Activated CD8-positive, alpha-beta memory T cell treated with anti-CD3 and anti-CD28 coated beads for 24 hours (primary cell): ENCODE measurements at places on chromosomes 2 and 18.
A peak's percentile ranks its signal among the peaks of the same experiment; 100 is the strongest.

GRCh38 chr2:19614066-19614465 lies 255.6 kb upstream of the OSR1 start:
- no peak for DNase-seq

GRCh38 chr2:201407265-201407664 lies 44.0 kb downstream of the TRAK2 start:
- DNase-seq = no peak

GRCh38 chr2:239767021-239767905 lies 257.9 kb downstream of the NDUFA10 start:
- DNase-seq = no peak

DNA sequence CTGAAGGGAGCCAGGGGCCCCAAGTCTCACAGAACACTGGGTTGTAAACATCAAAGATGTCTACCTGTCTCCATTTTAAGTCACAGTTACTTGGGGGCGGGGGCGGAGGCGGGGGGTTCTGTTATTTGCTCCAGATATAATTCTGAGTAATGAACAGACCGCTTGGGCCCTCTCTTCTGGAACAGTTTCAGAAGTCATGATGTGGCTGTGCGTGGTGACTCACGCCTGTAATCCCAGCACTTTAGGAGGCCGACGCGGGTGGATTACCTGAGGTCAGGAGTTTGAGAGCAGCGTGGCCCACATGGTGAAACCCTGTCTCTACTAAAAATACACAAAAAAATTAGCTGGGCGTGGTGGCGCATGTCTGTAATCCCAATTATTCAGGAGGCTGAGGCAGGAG lies 157.9 kb upstream of the APCDD1 start:
- no peak for DNase-seq

DNA sequence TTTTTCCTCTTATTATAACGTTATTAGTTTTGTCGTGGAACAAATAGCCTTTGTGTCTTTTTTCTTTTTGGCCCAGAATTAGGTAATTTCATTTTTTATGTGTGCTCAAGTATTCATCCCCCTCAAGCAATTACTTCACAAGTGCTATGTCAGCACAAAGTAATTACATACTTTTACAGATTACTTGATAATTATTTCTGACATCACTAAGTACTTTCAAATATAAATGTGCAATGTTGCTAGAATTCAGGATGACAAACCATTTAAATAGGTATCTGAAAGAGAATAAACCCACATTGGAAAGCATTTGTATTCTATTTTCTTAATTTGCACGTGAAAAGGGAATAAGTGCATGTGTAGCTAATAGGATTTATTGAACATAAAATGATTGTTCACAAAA lies 238.2 kb downstream of the CDH7 start:
- DNase-seq = no peak

DNA sequence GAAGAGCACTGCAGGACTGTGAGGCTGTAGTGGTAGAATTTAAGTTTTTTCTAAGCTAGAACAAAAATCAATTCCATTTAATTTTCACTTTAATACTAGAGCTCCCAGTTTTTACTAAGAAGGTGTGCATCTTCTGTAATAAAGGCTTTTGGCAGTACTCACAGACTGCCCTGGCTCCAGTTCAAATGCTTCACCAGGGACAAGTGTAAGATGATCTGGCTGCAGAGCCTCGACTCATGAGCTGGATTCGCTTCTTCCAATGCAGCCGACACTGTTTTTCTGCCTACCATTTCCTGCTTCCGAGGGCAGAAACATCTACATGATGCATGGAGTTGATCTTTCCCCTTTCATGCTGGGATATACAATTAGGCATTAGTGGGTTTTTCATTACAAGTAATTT lies 87.0 kb downstream of the FARSB start:
- DNase-seq = no peak

GRCh38 chr2:176477336-176477735 lies 208.1 kb downstream of the MTX2 start:
- DNase-seq = no peak

DNA sequence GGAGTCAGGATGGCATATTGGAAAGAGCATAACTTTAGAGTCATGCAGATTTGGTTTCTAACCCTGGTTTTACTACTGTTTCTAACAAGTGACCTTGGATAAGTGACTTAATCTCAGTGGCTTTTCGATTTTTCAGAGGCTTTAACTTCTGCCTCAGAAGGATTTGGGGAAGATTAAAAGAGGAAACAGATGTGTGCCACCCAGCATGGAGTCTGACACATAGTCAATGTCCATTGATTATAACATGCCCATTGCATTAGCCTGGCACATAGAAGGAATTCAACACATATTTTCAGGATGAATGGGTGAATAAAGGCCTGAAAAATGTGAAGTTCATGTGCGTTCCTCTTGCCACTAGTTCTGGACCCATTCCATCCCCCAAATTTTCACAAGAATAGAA lies 438.2 kb downstream of the EPHA4 start:
- no peak for DNase-seq

DNA sequence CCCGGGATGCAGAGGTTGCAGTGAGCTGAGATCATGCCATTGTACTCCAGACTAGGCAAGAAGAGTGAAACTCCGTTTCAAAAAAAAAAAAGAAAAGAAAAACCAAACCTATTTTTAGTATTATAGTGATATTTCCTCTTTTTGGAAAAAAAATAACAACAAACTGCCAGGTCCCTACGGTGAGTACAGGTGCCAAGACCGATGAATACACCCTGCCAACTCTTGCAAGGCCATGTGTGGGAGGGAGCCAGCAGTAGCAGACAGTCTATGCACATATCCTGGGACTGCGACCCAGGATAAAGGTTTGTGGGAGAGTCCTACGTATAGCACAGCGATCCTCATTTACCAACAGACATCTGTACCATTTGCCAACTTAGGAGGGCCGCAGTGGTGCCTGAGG lies 69.6 kb upstream of the DNMT3A start:
- no peak for DNase-seq

- no peak for DNase-seq
Measured at GRCh38 chr18:9914334-9914583, 443 bp downstream of the VAPA start.

DNA sequence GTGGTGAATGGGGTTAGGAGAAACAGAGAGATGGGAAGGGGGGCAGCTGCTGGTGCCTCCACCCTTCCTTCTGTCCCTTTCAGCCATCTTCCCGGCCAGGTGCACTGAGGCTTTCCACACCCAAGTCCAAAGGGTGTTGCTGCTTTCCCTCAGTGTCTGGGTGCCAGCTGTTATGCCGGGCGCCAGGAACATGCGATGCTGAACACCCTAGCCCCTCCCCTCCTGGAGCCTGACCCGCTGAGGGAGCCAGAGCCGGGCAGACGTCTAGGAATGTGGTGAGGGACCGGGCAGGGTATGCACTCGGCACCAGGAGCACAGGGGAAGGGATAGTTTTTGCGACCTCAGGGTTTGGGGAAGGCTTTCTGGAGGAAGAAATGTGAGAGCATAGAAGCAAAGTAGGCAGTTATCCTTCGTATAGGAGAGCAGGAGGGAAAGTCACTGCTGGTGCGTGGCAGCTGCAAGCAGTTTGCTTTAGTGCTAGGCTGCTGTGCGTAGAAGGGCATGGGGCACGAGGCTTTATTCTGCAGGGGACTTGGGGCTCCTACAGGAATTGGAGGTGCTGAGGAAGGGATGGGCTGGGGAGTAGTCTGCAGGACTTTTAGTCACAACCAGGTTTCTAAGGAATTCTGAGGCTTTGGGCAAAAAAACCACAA lies 147.7 kb downstream of the TSN start:
- DNase-seq = no peak

GRCh38 chr2:155298001-155298400 lies 599.5 kb downstream of the KCNJ3 start:
- DNase-seq = no peak

- DNase-seq = no peak
Measured at GRCh38 chr2:8602809-8603208, 79.0 kb upstream of the ID2 start.

DNA sequence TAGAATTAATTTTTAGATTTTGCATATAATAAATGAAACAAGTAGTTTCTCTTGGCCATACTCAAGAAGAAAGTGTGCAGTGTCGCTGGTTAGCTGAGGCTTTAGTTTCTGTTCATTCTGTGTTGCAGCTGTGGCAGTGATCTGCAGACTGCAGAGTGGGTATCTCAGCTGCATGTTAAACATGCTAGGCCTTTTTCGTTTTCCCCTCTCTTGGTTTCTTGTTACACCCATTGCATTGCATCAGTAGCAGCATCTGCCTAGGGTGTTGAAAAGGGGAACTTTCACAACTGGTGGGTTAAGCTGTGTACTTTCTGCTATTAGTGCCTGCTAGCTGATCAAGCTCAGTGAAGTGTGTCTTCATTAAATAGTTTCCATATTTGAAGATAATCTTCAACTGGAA lies 51.3 kb downstream of the ACSL3 start:
- DNase-seq = no peak

DNA sequence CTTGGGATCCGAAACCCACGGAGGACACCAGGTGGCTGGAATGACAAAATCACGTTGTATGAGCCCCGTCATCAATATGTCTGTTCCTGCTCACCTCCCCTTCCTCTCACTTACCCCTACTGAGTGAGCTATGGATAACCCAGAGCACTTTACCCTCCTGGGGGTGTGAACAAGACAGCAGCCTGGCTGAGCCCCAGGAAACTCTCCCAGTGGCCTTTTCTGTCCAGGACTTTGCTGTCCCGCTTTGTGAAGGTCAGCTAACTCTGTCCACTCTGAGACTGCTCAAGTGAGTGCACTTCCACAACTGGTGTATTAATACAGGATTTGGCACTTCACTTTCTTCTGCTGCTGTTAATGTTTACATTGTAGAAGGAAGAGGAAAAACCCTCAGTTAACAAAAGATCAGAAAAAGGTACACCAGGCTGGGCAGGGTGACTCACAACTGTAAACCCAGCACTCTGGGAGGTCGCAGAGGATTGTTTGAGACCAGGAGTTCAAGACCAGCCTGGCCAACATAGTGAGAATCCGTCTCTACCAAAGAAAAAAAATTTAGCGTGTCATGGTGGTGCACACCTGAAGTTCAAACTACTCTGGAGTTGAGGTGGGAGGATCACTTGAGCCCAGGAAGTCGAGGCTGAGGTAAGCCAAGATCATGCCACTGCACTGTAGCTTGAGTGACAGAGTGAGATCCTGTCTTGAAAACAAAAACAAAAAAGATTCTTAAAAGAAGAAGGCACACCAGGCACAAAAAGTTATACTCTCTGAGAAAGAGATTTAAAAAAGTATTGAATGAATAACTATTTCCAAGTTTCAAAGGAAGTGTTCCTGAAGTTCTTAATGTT lies 90.3 kb downstream of the CLHC1 start:
- DNase-seq = no peak

- DNase-seq = peak; percentile 88
Measured at GRCh38 chr18:51196118-51196810, 1.2 kb downstream of the MEX3C start.

- DNase-seq = no peak
Measured at GRCh38 chr2:141103216-141103615, 1027.6 kb downstream of the LRP1B start.

- peak; percentile 19 for DNase-seq
Measured at GRCh38 chr2:208098267-208098666, 26.1 kb downstream of the CRYGD start.

- peak; percentile 55 for DNase-seq
Measured at GRCh38 chr2:10486601-10487079, 38.5 kb upstream of the ODC1 start.

- no peak for DNase-seq
Measured at GRCh38 chr2:49404108-49404507, 249.8 kb upstream of the FSHR start.

GRCh38 chr2:161418715-161419637 lies 2.9 kb downstream of the TBR1 start:
- peak; percentile 59 for DNase-seq

GRCh38 chr2:136718273-136718672 lies 47.1 kb upstream of the THSD7B start:
- DNase-seq = no peak

DNA sequence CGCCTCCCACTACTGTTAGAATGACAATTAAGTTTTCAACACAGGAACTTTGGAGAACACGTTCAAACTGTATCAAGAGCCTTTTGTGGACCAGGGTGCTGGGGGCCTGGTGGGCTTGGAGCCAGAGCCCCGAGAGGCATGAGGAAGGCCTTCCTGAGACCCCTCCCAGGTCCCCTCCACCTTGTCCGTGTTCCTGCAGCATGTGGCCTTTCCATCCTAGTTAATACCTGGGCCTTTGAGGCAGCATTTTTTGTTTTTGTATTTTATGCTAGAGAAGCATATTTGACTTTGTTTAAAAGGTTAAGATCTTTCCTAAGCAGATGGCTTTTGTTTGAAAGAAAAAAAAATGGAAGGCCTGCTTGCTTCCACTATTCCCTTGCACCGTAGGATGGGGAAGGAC lies 68.0 kb downstream of the INPP4A start:
- no peak for DNase-seq

- DNase-seq = no peak
Measured at GRCh38 chr18:58194028-58194427, 150.0 kb downstream of the NEDD4L start.

DNA sequence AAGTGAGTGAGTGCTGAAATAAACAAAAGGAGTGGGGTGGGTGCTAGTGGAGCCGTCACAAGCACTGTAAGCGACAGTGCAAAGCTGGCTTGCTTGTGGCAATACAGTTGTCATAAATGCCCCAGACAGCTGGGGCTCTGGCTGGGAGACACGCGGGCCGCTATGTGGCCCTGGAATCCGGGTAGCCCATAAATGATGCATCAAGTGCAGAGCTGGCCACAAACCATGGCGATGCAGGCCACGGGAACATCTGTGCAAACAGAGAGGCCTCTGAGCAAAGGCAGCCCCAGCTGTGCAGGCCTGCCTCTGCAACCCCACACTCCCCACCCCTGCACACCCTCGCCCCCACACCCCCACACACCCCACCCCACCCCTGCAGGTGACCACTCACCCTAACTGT lies 349.2 kb upstream of the ID2 start:
- peak; percentile 47 for DNase-seq

DNA sequence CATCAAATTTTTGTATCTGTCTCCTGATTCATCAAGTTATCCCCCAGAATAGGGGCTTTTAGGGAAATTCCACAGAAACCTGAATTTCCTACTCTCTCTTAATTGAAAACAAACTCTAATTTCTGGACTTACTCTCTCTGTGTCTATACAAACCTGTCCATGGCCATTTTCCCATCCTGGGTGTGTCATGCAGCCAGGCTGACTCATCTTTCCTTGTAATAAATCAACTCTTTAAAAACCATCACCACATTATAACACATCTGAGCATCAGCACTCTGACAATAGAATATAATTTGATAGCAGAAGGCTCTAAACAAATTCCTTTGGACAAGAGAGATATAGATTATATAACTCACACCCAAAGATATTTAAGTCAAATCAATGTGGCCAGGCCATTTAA lies 610.2 kb downstream of the DCC start:
- no peak for DNase-seq

GRCh38 chr2:69629921-69630608 lies 13.5 kb downstream of the AAK1 start:
- peak; percentile 48 for DNase-seq

- DNase-seq = peak; percentile 51
Measured at GRCh38 chr18:13379930-13380690, 161.6 kb downstream of the LDLRAD4 start.

- no peak for DNase-seq
Measured at GRCh38 chr2:172674968-172675303, 60.7 kb upstream of the RAPGEF4 start.
